ENCODE measurements at places on chromosomes 1 and 21. TPM values are rescaled to one million over a fixed set of nuclear protein-coding genes. Genes with fewer than 3 reads are reported as not detected.

The PYCR2 gene
- total RNA-seq: 36.6 TPM

DNA sequence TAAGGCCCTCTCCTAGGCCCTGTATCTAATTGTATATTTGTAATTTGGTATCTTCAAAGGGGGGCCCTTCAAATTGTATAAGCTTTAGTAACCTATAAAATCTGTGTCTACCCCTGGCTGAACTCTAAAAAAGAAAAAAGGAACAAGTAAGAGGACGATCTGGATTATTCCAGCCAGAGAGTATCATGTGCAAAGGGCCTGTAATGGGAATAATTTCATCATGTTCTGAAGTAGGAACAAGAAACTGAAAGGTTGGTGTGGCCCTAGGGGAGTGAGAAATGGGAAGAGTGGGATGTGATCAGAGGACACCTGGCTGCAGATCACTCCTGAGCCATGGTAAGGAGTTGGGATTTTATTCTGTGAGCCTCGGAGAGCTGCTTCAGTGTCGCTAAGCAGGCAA lies 14.7 kb downstream of the PTAFR start:
- H3K4me3 ChIP-seq: no peak overlapping the region
- H3K4me1 ChIP-seq: peaks cover 6% of the 10 kb centered on the region
- DNase-seq: no peak
- H3K27me3 ChIP-seq: no peaks in the 10 kb centered on the region
- H3K27ac ChIP-seq: no peak overlapping the region

The LRRC7 gene
- 0.09 TPM for total RNA-seq

The PUSL1 gene
- 14.5 TPM for total RNA-seq

The NUP210L gene
- total RNA-seq: 0.04 TPM

The PLEKHA6 gene
- total RNA-seq: 34.0 TPM

DNA sequence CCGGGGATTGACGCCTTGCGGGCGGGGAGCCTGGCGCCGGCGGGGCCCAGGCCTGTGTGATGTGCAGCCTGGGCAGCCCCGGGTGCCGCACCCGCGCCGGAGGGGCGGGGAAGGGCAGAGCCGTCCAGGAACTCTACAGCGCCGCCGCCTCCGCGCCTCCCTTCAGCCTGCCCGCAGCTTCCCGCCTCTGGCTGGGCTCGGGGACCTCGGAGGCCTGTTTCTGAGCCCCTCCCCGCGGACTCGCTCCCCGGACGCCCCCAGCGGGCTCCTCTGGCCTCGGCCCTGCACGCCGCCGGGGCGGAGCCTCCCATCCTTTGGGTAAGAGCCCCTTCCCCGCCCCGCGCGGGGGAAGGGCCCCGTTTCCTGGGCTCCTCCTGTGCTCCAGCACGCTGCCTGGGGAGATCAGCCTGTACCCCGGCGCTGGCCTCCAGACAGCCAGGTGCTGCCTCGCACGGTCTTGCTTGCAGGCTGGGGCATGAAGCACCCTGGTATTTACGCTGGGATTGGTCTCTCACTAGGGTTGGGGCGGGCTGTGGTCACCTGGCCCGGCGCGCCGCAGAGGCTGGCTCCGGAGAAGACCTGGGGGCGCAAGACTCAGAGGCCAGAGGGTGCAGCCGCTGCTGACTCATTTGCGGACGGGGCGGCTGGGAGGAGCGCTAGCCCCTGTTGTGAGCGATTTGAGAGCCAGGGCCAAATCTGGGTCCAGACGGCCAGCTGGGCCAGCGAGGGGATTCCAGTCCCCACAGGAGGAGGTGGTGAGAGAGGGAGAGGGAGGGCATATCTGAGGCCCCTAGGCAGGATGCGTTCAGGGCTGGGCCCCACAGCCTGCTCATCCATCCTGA lies 5.7 kb upstream of the ACOT11 start:
- peaks cover 37% of the 10 kb centered on the region for H3K4me1 ChIP-seq
- H3K36me3 ChIP-seq: no peaks in the 10 kb centered on the region
- peak; percentile 64 for DNase-seq
- H3K27ac ChIP-seq: peak overlapping the region; percentile 89
- no peaks in the 10 kb centered on the region for H3K27me3 ChIP-seq
- peak overlapping the region; percentile 72 for H3K4me3 ChIP-seq

GRCh38 chr1:51684776-51685175 lies 67.9 kb downstream of the OSBPL9 start:
- no peak for DNase-seq
- H3K4me3 ChIP-seq: no peak overlapping the region
- H3K36me3 ChIP-seq: no peaks in the 10 kb centered on the region
- peak overlapping the region; percentile 34 for H3K27ac ChIP-seq
- peaks cover 8% of the 10 kb centered on the region for H3K4me1 ChIP-seq

- peaks cover 49% of the 10 kb centered on the region for H3K36me3 ChIP-seq
- no peaks in the 10 kb centered on the region for H3K4me1 ChIP-seq
- H3K27ac ChIP-seq: no peak overlapping the region
- no peak for DNase-seq
These were observed 20.4 kb downstream of the CENPF start for GRCh38 chr1:214623430-214623829.

GRCh38 chr21:46161633-46162592 lies 6.5 kb upstream of the FTCD start:
- DNase-seq: no peak
- H3K27ac ChIP-seq: no peak overlapping the region
- peaks cover 19% of the 10 kb centered on the region for H3K36me3 ChIP-seq
- H3K4me1 ChIP-seq: no peaks in the 10 kb centered on the region
- H3K27me3 ChIP-seq: no peaks in the 10 kb centered on the region

DNA sequence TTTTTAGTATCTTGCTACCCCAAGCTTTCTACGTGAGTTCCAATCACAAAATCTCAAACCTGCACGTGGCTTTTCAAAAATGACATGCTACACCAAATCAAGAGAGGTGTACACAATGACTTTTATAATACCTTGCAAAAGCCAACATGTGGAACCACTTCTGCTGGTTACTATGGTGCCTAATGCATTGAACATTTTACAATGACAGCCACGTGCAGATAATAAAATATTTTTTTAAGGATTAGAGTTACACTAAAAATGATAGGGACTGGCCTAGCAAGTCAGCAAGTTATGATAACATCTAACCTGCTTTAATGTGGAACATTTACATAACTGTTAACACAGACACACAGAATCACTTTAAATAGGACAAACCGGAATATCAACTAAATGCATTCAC lies 30.2 kb downstream of the EYA3 start:
- H3K4me1 ChIP-seq: peaks cover 28% of the 10 kb centered on the region
- no peak overlapping the region for H3K27ac ChIP-seq
- H3K27me3 ChIP-seq: no peaks in the 10 kb centered on the region
- DNase-seq: no peak
- H3K36me3 ChIP-seq: peaks cover 13% of the 10 kb centered on the region
- no peak overlapping the region for H3K4me3 ChIP-seq

The ATG4C gene
- 11.4 TPM for total RNA-seq

- H3K27me3 ChIP-seq: peaks cover 34% of the 10 kb centered on the region
- no peak for DNase-seq
- peak overlapping the region; percentile 72 for H3K27ac ChIP-seq
- no peaks in the 10 kb centered on the region for H3K36me3 ChIP-seq
- peaks cover 12% of the 10 kb centered on the region for H3K4me1 ChIP-seq
These were observed 2.3 kb downstream of the COL9A2 start for GRCh38 chr1:40314721-40315238.

GRCh38 chr1:21012937-21013336 lies 163.8 kb downstream of the EIF4G3 start:
- H3K4me3 ChIP-seq: peak overlapping the region; percentile 23
- peak overlapping the region; percentile 90 for H3K27ac ChIP-seq
- H3K36me3 ChIP-seq: peaks cover 10% of the 10 kb centered on the region
- no peaks in the 10 kb centered on the region for H3K27me3 ChIP-seq
- DNase-seq: peak; percentile 51

GRCh38 chr1:228457396-228458176 lies 29.6 kb upstream of the RNF187 start:
- H3K27ac ChIP-seq: peak overlapping the region; percentile 98
- H3K4me3 ChIP-seq: peak overlapping the region; percentile 94
- H3K4me1 ChIP-seq: peaks cover 30% of the 10 kb centered on the region
- H3K36me3 ChIP-seq: no peaks in the 10 kb centered on the region

DNA sequence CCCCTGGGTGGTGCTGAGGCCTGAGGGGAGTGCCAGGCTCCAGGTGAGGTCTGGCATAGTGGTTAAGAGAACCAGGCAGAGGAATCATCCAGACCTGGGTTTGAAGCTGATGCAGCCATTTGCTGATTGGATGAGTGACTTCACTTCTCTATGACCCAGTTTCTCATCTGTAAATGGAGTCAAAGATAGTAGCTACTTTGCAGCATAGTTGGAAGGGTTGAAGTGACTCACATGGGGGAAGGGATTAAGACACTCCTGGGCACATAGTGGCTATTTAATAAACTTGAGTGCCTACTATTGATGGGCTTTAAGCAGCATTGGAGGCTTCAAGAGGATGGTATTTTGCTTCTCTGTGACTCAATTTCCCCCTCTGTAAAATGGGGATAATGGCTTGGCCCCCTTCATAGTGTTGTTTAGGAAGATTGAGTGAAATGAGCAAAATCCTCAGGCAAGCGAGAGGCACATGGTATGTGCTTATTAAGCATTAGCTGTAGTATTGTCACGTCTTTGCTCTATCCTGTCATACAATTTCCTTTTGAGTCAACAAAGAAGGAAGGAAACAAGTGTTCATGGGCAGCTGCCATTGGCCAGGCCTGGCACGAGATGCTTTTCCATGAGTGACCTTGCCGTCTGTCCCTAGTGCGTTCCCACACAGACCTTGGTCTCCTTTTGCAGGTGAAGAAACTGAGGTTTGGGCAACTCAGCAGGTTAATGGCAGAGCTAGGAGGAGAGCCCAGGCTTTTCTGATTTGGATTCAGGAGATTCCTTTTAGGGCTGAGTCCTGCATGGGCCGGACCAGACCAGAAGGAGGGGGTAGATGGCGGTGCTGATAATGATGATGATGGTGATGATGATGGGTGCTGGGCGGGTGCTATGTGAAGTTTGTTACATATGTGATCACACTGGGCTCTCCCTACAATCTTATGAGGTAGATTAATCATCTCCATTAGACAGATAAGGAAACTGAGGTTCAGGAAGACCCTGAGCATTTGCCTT lies 131.1 kb upstream of the WNT4 start:
- H3K27me3 ChIP-seq: no peaks in the 10 kb centered on the region
- H3K36me3 ChIP-seq: peaks cover under 1% of the 10 kb centered on the region
- DNase-seq: no peak
- H3K4me3 ChIP-seq: no peak overlapping the region
- peak overlapping the region; percentile 97 for H3K27ac ChIP-seq

The IGSF21 gene
- total RNA-seq: not detected

DNA sequence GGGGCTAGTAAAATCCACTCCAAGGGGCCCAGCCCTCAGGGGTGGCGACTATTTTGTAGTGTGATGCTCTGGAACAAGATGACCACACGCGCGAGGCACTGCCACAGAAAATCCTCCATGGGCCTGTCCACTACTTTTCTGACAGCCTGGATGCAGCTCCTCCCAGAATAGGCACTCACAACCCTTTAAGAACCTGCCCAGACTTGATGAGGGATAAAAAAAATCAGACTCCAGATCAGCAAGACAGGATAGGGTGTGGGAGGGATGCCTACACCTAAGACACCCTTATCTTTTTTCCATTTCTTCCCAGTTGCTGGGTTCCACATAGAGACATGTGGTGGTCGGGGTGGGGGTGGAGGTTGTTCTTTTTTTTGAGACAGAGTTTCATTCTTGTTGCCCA lies 33.5 kb downstream of the PCAT6 start:
- no peak overlapping the region for H3K27ac ChIP-seq
- no peaks in the 10 kb centered on the region for H3K27me3 ChIP-seq
- no peaks in the 10 kb centered on the region for H3K36me3 ChIP-seq
- H3K4me3 ChIP-seq: no peak overlapping the region
- H3K4me1 ChIP-seq: no peaks in the 10 kb centered on the region

- DNase-seq: no peak
- peaks cover 14% of the 10 kb centered on the region for H3K36me3 ChIP-seq
- no peaks in the 10 kb centered on the region for H3K4me1 ChIP-seq
- H3K4me3 ChIP-seq: no peak overlapping the region
These were observed 104.6 kb upstream of the TENT5C start for GRCh38 chr1:117501281-117501680.

DNA sequence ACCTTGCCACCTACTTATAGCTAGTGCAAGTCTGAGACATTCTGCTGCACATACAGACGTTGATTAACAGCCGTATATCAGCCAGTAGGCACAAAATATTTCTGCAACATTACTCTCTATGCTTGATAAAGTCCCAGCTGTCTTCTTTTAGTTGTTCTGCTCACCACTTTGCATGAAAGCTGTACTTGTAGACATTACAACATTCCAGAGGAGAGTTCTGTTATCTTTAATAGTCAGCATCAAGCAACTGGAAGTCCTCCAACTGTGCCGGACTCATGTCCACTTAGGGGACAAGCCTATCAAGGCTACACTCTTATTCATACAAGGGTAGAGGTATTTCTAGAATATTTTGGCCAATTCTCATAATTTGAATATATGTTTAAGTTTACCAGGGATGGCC lies 50.0 kb downstream of the CACHD1 start:
- peak overlapping the region; percentile 69 for H3K27ac ChIP-seq
- no peaks in the 10 kb centered on the region for H3K36me3 ChIP-seq
- no peak overlapping the region for H3K4me3 ChIP-seq
- peaks cover 77% of the 10 kb centered on the region for H3K4me1 ChIP-seq
- DNase-seq: no peak
- no peaks in the 10 kb centered on the region for H3K27me3 ChIP-seq

The HPDL gene
- total RNA-seq: 2.4 TPM

DNA sequence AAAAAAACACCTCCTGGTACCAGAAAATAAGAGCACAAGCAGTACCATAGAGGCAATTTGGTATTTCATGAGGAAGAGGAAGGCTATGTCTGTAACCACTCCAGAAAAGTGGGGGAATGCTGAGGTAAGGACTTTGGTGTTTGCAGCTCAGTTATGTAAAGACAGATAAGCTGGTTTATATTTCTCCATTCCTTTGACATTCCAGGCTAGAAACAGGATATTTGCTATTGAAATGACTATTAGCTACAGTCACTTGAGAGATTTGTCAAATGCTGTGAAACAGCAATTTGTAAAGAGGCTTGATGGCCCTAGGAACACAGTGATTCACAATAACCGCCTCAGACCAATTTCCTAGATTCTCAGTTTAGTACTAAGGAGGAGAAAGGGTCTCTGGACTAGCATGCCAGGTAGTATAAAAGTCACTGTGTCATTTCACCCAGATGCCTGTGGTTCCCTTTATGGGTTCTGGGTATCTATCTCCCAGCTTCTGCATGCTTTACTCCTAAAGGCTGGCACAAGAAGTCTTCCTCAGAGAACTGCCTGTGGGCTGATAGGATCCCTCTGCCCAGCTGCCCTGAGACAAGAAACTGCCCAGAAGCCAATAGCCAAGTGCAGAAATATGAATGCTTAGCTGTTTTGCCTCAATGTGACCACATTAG lies 80.5 kb downstream of the VCAM1 start:
- no peaks in the 10 kb centered on the region for H3K27me3 ChIP-seq
- H3K27ac ChIP-seq: no peak overlapping the region
- DNase-seq: no peak
- H3K4me3 ChIP-seq: no peak overlapping the region
- no peaks in the 10 kb centered on the region for H3K4me1 ChIP-seq

GRCh38 chr1:162242804-162243203 lies 133.8 kb downstream of the SPATA46 start:
- no peak overlapping the region for H3K4me3 ChIP-seq
- peaks cover 2% of the 10 kb centered on the region for H3K4me1 ChIP-seq
- no peaks in the 10 kb centered on the region for H3K27me3 ChIP-seq
- DNase-seq: no peak
